ENCODE measurements at places on chromosomes 13 and 19. TPM values are rescaled to one million over a fixed set of nuclear protein-coding genes. Genes with fewer than 3 reads are reported as not detected.

KCNN1 gene
- 30.1 TPM for total RNA-seq

YJEFN3 gene
- 1.6 TPM for total RNA-seq

ATXN8OS gene
- total RNA-seq, result 2.2 TPM

PGLYRP2 gene
- total RNA-seq, result not detected

ZNF587B gene
- 20.9 TPM for total RNA-seq

ARMC6 gene
- 47.4 TPM for total RNA-seq

CASP14 gene
- total RNA-seq, result not detected

CD22 gene
- not detected for total RNA-seq

METTL21C gene
- not detected for total RNA-seq

CGB5 gene
- not detected for total RNA-seq

SLAIN1 gene
- total RNA-seq, result 600 TPM

CEACAM5 gene
- total RNA-seq, result not detected

CCNA1 gene
- total RNA-seq, result 6.6 TPM

ZNF69 gene
- 20.4 TPM for total RNA-seq

GSX1 gene
- total RNA-seq, result not detected

NTN5 gene
- not detected for total RNA-seq

PALM gene
- total RNA-seq, result 95.9 TPM

SOX21 gene
- total RNA-seq, result 4.2 TPM

ZNF439 gene
- total RNA-seq, result 36.5 TPM

CAPN12 gene
- total RNA-seq, result not detected

PCDH9 gene
- total RNA-seq, result 113 TPM

ZNF560 gene
- 0.31 TPM for total RNA-seq

TEX26 gene
- total RNA-seq, result 2.3 TPM

PCDH8 gene
- total RNA-seq, result 32.6 TPM

Measured in occipital lobe (tissue), 3 donors.